ENCODE measurements at places on chromosomes 16 and 17.

GRCh38 chr17:70225276-70225675, 55.9 kb downstream of the KCNJ2 start:
- no peak for DNase-seq

DNA sequence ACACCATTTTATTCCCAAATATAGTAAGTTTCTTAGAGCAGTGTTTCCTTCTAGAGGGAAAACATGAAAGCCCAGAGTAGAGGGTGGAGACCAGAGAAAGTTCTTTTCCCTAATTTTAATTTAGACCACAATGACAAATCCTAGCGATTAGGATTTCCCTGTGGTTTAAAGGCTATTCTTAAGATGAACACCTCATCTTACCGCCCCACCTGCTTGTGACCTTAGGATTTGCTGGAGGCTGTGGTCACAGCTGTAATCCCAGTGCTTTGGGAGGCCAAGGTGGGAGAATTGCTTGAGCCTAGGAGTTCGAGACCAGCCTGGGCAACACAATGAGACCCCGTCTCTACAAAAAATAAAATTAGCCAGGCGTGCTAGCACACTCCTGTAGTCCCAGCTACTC, 51.1 kb downstream of the GPRC5B start:
- no peak for DNase-seq

- peak; percentile 69 for DNase-seq
Measured at GRCh38 chr17:83152745-83153611, 73.6 kb downstream of the METRNL start.

GRCh38 chr16:49462989-49463371, 89.4 kb downstream of the C16orf78 start:
- DNase-seq = peak; percentile 42

- DNase-seq = no peak
Measured at GRCh38 chr17:6786618-6787017, 10.6 kb downstream of the FBXO39 start.

DNA sequence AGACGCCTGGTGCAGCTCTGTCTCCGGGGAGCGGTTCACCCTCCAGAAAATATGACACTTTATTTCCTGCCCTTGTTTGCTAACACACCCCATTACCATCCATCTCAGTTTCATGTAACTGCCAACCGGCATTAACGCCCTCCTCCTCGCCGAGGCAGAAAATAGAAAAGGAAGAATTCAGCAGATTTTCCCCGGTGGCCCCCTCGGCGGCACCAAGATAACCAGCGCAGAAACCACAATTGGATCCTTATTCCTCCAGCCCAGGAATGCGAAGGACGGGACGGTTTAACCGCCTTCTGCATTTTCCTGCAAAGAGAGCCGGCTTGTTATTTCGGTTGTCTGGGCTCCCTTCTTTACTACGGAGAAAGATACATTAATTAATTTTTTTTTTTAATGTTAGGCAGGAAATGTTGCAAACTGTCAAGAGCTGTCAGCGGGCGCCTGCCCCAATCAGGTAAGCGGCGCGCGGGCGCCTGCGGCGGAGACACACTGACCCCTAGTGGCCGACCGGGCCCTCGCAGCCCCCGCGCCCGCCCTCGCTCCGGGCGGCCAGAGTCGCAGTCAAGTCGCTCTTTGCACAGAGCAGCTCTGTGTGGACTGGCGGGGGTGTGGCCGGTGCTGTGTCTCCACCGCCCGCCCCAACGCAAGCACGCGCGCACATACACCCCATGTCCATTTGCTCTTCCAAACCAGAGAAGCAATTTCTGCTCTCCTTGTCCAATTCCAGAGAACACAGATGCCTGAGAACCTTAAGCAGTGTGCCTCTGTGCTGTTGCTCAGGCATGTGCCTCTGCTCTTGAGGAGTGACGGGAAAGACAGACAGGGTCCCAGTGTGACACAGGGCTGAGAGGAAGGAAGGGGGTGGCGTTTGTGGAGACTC, 53.6 kb downstream of the C17orf67 start:
- peak; percentile 87 for DNase-seq

DNA sequence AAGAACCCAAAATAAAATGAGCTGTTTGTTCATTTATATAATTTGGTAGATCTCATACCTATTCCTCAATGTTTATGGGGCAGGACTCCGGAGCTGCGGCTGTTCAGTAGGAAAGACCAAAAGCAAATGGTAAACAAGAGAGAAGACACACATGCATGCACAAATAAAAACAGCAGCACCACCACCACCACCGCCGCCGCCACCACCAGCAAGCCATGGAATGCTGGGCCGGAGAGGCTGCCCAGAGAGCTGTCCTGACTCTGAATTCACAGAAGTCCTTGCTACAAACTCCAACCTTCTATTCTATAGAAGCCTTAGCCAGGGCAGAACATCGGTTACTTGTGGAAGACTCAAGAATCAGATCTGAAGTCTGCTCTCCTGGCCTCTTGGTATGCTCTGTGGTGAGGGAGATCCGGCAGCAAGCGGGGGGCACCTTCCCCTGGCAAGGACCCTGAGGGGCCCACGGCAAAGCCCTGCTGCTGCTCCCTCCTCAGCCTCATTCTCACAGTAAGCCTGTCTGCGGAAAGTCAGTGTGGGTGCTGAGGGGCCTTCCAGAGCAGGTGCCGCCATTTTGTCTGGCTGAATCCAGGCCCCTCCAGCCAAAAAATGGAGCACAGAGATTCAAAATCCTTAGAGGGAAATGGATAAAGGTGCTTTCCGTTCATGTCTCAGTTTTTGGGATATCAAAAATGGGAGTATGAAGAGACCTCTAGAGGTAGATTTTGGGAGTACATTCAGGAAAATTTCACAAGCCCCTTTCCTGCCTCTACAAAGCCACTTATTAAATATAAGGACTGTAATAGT, 6.4 kb upstream of the FOXJ1 start:
- no peak for DNase-seq

DNA sequence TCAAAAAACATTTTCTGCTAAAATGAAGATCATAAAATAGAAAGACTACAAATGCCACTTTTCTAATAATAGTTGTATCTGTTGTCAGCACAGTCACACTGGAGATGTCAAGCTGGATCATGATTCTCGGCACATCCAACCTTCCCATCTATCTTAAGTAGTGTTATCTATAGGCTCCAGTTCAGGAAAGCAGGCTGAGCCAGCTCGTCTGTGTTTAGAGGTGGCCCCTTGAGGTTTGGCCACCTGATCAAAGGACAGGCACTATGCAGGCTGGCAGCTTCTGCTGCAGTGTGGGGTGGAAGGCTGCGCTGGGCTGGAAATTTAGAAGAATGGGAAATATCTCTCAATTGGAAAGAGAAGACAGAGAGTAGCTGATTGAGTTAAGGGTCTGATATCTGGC, 32.4 kb downstream of the SMYD4 start:
- no peak for DNase-seq

DNA sequence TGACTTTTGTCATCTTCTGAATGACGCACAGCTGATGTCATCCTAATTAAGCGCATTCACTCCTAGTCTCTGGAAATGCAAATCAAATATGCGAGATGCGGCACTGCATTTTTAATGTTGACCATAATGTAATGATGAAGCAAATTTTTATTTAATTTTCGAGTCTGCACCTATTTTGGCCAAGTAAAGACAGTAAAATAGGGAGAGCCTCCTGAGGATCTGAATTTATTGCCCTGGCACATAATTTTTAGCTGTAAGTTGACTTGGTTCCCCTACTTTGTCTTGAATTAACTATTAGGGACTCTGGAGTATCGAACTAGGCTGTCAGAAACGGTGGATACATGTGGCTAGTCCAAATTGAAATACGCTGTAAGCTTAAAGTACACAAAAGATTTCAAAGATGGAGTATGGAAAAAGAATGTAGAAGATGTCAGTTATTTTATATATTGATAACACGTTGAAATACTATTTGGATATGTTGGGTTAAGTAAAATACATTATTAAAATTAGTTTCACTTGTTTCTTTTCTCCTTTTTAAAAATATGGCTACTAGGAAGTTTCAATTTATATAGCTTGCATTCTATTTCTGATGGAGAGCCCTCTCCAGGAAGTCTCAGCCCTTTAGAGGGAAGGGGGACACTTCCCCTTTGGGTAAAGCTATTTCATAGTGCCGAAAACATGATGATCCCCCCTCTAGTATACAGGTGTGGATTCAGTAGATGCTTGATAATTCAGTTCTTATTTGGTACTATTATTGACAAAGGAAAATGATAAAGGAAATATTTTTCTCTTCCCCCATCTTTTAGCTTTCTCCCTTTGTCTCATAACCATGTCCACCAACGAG, 991 bp downstream of the KPNA2 start:
- no peak for DNase-seq

- DNase-seq = no peak
Measured at GRCh38 chr16:3498988-3499387, 1.8 kb upstream of the CLUAP1 start.

- DNase-seq = peak; percentile 36
Measured at GRCh38 chr17:40555296-40556190, 9.7 kb downstream of the CCR7 start.

GRCh38 chr16:54174201-54174600, 112.4 kb downstream of the IRX3 start:
- DNase-seq = no peak

DNA sequence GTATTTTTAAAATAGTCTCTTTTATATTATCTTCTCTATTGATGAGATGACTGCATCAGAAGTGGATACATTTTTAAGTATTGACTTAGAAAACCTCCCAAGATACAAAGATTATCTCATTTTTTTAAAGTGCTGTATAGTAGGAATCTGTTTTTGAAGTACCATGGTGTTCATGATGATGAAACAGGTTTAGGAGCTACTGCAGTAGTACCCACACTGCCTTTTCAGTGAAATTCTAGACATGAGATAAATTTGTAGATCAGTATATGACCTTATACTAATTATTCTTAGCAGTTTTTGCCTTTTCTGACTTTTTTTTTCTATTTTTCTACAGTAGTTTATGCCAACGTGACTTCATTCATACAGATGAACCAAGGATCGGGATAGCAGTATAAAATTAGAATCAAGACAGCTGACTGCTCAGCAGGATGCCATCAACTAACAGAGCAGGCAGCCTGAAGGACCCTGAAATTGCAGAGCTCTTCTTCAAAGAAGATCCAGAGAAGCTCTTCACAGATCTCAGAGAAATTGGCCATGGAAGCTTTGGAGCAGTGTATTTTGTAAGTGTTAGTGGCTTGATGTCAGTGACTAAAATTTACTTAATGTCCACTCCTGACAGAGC, 61.1 kb downstream of the TAOK1 start:
- DNase-seq = no peak

- peak; percentile 55 for DNase-seq
Measured at GRCh38 chr16:22323173-22323958, 26.2 kb downstream of the POLR3E start.
